NCI-H82 (cell line): ENCODE measurements at places on chromosomes 6 and 20.

DNA sequence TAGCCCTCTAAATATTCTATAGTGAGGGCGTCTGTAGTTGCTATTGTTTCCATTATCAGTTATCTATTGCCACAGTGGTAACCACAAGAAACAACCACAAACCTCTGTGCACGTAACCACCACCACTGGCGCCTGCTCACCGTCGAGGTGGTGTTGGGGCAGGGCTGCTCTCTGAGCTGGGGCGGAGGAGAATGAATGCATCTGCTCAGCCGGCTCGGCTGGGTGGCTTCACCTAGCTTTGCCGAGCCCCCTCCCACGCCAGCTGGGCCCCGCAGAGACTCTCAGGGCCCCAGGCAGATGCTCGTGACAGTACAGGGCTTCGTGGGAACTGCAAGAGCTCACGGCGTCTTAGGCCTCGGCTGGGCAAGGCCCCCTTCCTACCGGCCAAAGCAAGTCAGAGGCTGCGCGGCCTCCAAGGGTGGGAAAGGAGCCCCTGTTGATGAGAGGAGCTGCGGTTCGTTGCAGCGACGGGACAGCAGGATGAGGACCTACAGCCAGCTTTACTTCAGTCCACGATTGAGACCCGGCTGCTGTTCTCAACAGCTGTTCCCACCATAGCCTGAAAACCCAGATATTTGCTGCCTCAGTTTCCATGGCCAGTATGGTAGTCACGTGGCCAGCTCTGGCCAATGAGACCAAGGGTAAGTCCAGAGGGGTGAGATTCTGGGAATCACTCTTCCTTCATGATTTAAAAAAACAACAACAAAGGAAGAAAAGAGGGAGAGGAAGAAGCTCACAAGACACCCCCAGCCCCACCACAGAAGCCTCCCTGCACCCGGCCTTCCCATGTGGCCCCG is 120.2 kb upstream of the AFDN start:
- no peak for DNase-seq

- no peak for DNase-seq
Measured at GRCh38 chr6:125793863-125794262, 3.1 kb downstream of the NCOA7 start.

DNA sequence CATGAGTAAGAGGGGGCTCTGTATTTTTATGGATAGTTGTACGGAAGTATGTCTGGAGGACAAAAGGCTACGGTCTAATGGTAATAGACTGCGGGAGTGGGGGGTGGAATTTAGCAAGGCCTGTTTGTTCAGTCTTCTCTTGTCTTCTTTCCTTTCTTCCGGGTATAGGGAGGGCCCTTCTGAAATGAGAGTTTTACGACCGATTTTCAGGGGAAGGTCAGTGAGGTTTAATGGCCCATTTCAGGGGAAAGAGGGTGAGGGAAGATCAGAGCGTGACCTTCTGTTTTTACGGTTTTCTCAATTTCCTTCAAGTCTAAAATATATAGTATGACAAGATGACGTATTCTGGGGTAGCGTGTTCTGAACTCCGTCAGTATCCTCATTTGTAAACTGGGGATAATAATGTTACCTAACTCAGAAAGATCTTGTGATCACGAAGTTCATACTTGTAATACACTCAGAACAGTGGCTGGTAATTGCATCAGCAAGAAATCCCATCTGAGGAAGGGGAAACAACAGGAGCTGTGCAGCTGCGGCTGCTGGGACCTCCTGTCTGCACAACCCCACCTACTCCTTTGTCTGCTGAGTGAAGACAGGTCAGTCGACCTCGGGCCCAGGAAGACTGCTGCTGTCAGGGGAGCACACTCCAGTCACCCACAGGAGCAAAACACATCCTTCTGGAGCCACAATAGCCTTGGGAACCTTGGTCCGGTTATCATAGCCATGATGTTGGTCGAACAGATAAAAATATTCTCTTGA is 90.4 kb downstream of the MAP3K7 start:
- no peak for DNase-seq

DNA sequence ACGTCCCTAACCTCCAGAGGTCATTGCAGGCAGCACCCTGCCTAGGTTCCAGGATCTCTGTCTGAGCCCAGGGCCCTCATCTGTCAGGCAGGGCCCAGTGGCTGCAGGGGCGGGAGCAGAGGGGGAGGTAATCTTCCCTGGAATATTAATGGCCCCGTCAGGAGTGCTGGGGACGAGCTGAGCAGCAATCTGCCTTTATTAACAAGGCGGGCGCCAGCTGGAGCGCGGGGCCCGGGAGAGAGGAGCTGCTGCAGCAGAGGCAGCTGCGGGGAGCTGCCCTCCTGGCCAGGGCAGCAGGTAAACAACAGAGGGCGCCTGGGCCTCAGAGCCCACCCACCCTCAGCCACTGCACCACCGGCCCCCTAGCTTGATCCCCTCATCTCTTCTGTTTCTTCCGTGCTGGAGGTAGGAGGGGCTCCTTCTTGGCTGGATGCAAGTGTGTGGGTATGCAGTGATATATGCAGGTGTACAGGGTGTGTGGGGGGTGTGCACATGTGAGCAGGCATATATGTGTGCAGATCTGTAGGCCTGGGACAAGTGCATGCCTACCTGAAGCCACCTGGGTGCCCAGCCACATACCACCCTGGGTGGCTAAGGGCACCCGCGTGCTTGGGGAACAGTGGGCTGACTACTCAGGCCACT is 131.8 kb upstream of the MLN start:
- DNase-seq, result peak; percentile 99

DNA sequence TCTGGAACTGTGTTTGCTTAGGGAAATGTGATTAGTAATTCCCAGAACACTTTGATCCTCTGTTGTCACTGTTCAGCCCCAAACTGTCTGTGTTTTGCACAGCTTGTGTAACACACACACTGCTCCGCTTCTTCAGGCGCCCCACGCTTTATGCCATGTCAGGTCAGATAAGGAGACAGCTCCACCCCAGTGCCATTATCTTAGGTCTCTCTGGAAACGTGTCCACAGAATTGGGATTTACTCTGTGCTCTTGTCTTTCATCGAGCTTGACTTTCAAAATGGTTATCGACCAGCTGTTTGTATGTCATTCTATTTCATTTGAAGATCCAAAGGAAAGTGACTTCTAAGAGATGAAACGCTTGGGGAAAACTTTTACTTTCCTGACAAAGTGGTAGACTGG is 106.4 kb upstream of the SSTR4 start:
- DNase-seq, result no peak

GRCh38 chr6:166657531-166657930 is 30.5 kb upstream of the RPS6KA2 start:
- DNase-seq, result no peak

- no peak for DNase-seq
Measured at GRCh38 chr20:34079818-34080217, 32.2 kb downstream of the EIF2S2 start.

DNA sequence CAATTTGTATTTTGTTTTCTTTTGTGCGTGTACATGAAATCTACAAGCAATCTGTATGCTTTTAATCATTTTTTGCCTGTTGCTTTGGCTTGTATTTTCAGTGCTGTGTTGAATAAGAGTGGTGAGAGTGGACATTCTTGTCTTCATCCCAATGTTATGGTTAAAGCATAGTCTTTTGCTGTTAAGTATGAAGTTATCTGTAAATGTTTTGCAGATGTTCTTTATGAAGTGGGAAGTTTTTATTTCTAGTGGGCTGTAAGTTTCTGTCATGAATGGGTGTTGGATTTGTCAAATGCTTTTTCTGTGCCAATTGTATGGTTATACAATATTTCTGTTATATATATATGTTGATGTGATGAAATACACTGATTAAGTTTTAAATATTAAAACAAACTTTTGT is 24.2 kb downstream of the ZKSCAN3 start:
- DNase-seq, result no peak

DNA sequence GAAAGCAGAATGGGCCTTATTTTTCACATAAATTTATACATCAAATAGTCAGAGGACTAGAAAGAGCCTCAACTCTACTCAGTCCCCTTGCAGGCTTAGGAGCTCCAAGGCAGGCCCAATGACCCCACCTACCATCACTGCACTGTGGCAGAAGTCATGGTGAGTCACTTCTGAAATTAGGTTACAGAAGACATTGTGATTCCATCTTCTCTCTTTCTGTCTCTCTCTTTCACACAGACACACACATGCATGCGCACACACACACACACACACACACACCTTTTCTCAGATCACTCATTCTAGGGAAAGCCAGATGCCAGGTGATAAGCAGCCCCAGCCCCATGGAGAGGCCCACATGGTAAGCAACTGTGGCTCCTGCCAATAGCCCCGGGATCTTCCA is 103.8 kb downstream of the C6orf118 start:
- peak; percentile 53 for DNase-seq

DNA sequence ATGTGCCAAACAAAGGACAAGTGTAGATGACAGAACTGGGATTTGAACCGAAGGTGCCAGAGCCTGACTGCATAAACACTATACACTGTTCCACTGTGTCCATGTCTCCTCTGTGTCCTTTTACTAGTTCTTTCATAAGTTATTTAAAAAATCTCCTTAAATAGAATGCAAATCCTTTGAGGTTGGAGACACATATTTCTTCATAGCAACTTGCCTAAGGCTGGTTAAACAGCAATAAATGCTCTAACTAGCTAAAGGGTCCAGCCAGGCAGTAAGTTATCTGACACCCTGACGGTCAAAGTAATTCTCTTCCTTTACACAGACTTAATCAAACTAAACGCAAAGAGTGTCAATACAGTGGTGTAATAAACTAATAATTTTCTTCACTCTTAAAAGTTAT is 76.2 kb upstream of the TRAF3IP2 start:
- no peak for DNase-seq

DNA sequence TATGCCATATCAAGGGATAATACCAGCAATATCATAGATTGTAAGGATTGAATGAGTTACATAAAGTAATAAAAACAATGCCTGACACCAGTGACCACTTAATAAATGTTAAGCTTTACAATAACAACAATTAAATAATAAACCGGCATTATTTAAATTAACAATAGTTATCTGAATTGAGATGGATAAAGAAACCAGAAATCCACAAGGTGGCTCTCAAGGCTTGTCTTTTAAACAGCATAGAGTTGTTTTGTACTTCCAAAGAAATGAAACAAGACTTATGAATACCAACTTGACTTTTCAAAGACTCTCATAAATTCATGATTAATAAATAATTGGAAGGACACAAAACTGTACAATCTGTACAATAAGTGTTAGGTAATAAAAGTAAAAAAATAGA is 203.1 kb downstream of the ASCC3 start:
- DNase-seq, result no peak
